Memory B cell (primary cell): ENCODE measurements at places on chromosomes 3 and 15.

- H3K4me3 ChIP-seq: no peak overlapping the region
- H3K4me1 ChIP-seq: no peaks in the 10 kb centered on the region
- H3K27me3 ChIP-seq: no peaks in the 10 kb centered on the region
- no peaks in the 10 kb centered on the region for H3K36me3 ChIP-seq
- H3K27ac ChIP-seq: no peak overlapping the region
- DNase-seq: no peak
Observed at GRCh38 chr3:21902956-21903355, 151.9 kb upstream of the ZNF385D start.

- H3K4me3 ChIP-seq: no peak overlapping the region
- H3K27me3 ChIP-seq: peaks cover 17% of the 10 kb centered on the region
- no peak for DNase-seq
- H3K27ac ChIP-seq: no peak overlapping the region
Observed at GRCh38 chr15:91228890-91229289, 128.8 kb downstream of the SV2B start.

- no peak for DNase-seq
- no peak overlapping the region for H3K4me3 ChIP-seq
- no peaks in the 10 kb centered on the region for H3K36me3 ChIP-seq
- H3K4me1 ChIP-seq: no peaks in the 10 kb centered on the region
- no peaks in the 10 kb centered on the region for H3K27me3 ChIP-seq
Observed at GRCh38 chr3:73669260-73669659, 44.5 kb upstream of the PDZRN3 start.

DNA sequence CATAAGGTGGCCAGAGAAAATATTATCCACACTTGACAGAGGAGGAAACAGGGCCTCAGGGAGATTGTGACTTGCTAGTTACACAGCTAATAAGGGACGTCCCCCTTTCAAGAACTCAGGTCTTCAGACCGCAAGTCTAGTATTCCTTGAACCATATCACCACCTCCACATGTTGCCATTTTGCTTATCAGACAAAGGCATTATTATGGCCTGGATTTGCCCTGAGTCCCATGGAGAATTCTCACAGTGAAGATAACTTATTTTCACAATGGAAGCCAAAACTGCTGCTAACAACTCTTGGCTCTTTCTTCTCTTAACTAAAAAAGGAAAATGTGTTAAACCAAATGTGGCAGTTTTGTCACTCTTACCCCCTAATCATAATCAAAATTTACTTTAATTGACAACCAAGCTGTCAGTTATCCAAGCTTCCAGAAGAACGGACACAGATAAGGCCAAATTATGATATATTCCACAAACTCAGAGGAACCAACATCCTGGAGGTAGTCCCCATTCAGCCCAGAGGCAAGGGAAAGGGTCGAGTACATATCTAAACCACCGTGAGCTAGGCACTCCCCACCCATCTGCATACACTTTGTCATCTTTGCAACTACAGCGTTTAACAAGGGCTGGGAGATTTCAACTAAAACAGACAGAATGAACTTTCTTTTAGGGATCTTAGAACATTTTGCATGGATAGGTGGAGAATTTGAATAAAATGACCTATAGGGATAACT, 63.6 kb upstream of the THBS1 start:
- H3K4me3 ChIP-seq: no peak overlapping the region
- H3K27me3 ChIP-seq: peaks cover 8% of the 10 kb centered on the region
- H3K36me3 ChIP-seq: peaks cover 2% of the 10 kb centered on the region
- H3K27ac ChIP-seq: no peak overlapping the region
- DNase-seq: no peak
- no peaks in the 10 kb centered on the region for H3K4me1 ChIP-seq

DNA sequence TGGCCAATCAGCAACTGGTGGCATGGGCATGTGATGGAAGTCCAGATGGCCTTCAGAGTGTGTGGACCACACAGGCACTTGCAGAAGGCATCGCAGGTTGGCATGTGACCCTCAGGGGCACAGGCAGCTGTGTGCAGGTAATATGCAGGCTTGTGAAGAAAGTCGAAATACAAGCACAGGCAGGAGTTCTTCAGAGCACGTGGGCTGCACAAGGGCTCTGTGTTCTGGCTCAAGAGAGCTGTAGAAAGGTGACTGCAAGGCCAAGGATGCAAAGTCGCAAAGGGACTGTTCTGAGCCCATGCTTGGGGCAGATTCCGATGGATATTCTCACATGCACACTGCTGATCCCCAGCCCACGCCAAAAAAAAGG, 8.3 kb downstream of the LRRC2 start:
- H3K27ac ChIP-seq: no peak overlapping the region
- H3K36me3 ChIP-seq: no peaks in the 10 kb centered on the region
- peaks cover 8% of the 10 kb centered on the region for H3K4me1 ChIP-seq
- H3K4me3 ChIP-seq: no peak overlapping the region
- peaks cover 3% of the 10 kb centered on the region for H3K27me3 ChIP-seq
- DNase-seq: no peak

DNA sequence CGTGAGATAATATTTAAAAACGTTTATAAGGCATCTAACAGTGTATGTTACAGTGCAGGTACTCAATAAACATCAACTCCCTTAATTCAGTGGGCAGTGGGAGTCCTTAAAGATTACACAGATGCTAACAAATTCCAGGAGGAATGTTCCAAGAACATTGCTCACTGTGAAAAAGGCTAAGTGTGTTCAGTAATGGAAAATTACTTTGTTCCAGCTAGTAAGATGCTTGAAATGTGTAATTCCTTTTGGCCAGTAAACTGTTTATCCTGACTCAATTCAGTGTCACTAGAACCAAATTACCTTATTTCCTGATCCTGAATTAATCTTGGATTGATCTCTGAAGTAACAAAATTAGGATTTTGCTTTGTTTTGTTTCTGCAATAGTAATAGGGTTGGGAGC, 54.2 kb upstream of the SEMA6D start:
- no peak overlapping the region for H3K27ac ChIP-seq
- H3K4me1 ChIP-seq: no peaks in the 10 kb centered on the region
- DNase-seq: no peak

DNA sequence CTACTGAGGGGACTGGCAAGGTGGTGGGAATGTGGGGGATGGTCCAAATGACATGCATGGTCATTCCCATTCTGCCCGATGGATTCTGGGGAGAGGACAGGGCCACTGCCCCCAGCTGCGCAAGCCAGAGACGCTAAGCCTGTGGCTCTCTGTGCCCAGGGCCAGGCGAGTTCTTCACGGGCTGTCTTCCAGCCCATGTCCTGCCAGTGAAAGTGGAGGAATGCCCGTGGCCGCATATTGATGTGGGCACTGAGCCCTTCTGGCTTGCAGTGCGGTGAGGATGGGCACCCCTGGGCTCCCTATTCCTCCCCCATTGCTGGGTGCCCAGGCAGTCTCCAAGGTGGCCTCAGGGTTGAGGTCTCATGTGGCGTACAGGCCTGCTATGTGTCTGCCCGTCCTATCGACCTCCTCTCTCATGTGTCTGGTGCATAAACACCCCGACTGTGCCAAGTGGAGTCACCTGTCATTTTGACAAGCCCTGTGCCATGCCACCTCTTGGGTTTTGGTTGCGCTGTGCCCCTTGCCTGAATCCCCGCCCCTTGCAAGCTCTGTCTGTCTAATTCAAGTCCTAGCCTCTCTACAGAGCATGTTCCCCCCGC, 116.8 kb downstream of the TMEM266 start:
- DNase-seq: no peak
- H3K4me3 ChIP-seq: no peak overlapping the region
- no peaks in the 10 kb centered on the region for H3K36me3 ChIP-seq
- H3K27ac ChIP-seq: no peak overlapping the region
- no peaks in the 10 kb centered on the region for H3K4me1 ChIP-seq
- H3K27me3 ChIP-seq: peaks cover 21% of the 10 kb centered on the region

DNA sequence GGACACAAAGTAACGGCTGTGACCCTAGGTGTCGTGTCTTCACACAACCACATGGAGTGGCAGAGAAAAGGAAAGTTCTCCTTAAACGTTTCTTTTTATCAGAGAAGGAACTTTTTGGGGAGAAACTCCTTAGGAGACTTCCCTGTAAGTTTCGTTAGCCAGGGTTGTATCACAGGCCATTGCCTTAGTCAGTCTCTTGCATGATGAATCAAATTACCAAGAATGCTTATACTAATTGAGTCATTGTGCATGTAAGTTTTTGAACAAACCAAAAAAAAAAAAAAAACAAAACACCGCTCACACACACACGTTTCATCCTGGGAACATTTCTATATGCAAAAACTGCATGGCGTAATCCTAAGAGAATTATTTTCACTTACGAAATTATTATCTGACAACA, 150.4 kb upstream of the SATB1 start:
- peaks cover 5% of the 10 kb centered on the region for H3K4me1 ChIP-seq
- no peak overlapping the region for H3K27ac ChIP-seq
- DNase-seq: no peak
- H3K27me3 ChIP-seq: peaks cover 6% of the 10 kb centered on the region
- no peaks in the 10 kb centered on the region for H3K36me3 ChIP-seq

GRCh38 chr15:63436872-63437375, 55.3 kb upstream of the CA12 start:
- no peak overlapping the region for H3K27ac ChIP-seq
- no peaks in the 10 kb centered on the region for H3K4me1 ChIP-seq
- DNase-seq: no peak
- no peaks in the 10 kb centered on the region for H3K36me3 ChIP-seq

DNA sequence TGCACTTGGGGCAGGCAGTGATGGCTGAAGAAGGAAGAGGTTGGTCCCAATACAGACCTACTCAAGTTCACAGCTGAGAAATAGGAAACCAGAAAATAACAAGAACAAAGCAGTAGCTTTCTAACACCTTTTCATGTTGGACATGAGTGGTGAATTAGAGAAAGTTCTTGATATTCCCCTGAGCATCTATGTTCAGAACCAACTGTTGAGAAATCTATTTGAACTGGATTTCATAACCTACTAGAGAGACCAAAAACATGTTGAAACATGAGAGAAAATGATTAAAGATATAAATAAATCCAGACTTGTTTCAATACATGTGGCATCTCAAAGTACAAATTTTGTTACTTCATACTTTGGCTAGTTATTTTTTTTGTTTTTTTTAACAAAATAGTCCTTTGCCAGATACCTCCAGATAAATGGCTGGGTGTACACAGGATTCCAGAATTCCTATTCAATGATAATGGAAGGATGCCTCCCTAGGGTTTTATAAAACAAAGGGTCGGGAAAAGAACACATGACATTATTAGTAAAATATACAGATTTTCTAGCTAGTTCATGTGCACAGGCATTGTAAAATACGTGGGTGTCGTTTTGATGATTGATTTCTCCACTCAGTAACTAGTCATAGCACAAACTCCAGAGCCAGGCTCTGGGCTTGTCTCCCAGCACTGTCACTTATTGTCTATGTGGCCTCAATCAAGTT, 34.4 kb upstream of the TNFSF10 start:
- H3K4me1 ChIP-seq: peaks cover 5% of the 10 kb centered on the region
- no peaks in the 10 kb centered on the region for H3K36me3 ChIP-seq
- DNase-seq: no peak
- peaks cover 1% of the 10 kb centered on the region for H3K27me3 ChIP-seq
- no peak overlapping the region for H3K27ac ChIP-seq

GRCh38 chr3:187243933-187244524, 46.7 kb downstream of the RTP1 start:
- H3K4me3 ChIP-seq: no peak overlapping the region
- no peak overlapping the region for H3K27ac ChIP-seq
- peaks cover 11% of the 10 kb centered on the region for H3K27me3 ChIP-seq
- no peak for DNase-seq
- peaks cover 5% of the 10 kb centered on the region for H3K4me1 ChIP-seq
- no peaks in the 10 kb centered on the region for H3K36me3 ChIP-seq

DNA sequence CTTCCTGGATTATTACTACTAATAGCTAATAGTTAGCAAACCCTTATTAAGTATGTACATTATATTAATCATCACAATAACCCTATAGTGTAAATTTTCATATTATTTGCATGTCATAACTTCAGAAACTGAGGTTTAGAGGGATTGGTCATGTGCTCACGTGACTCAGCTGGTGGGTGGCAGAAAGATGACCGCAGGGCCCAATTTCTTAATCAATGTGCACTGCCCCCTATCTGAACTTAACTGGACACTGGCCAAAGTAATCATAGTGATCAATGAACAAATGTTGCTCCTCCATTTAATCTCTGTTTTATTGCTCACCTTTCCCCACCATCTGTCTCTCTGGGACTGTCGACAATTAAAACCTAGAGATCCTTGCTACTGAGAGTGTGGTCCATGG, 52.2 kb downstream of the PLD1 start:
- no peak for DNase-seq
- H3K4me3 ChIP-seq: no peak overlapping the region
- H3K27ac ChIP-seq: no peak overlapping the region
- peaks cover 2% of the 10 kb centered on the region for H3K27me3 ChIP-seq
- no peaks in the 10 kb centered on the region for H3K4me1 ChIP-seq
- no peaks in the 10 kb centered on the region for H3K36me3 ChIP-seq

DNA sequence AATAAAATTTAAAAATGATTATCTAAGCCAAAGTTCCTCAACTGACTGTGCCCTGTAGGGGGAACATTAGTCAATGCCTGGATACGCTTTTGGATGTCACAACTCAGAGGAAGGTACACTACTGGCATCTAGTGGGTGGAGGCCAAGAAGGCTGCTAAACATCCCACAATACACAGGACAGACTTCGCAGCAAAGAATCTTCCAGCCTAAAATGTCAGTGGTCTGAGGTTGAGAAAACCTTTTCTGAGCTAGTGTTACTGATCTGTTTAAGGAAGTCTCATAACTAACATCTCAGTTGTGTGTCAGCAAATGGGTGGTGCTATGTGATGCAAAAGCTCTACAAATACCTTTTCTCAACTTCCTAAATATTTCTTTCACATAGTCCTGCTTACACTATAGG, 20.9 kb upstream of the LDHAL6B start:
- H3K27me3 ChIP-seq: no peaks in the 10 kb centered on the region
- no peak overlapping the region for H3K4me3 ChIP-seq
- H3K36me3 ChIP-seq: peaks cover 48% of the 10 kb centered on the region

DNA sequence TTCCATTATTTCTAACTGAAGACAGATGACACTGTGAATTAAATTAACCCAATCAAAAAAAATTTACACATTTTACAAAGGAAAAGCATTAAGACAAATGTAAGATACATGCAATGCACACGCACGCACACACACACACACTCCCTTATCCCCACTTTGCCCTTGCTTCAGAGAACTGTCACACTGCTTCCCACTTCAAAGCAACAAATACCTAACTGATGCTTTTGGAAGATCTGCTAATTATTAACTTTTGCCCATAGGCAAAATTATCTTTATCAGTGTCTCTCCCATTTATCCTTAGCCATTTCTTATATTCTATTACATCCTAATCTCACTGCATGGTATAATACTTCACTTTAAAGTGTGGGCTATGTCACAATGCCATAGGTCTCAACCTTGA, 60.3 kb downstream of the SETD2 start:
- H3K36me3 ChIP-seq: peaks cover 16% of the 10 kb centered on the region
- H3K27ac ChIP-seq: no peak overlapping the region
- peaks cover 3% of the 10 kb centered on the region for H3K4me1 ChIP-seq
- H3K27me3 ChIP-seq: no peaks in the 10 kb centered on the region
- no peak overlapping the region for H3K4me3 ChIP-seq

GRCh38 chr3:55701997-55702396, 214.9 kb upstream of the WNT5A start:
- no peaks in the 10 kb centered on the region for H3K36me3 ChIP-seq
- peaks cover 3% of the 10 kb centered on the region for H3K4me1 ChIP-seq
- no peaks in the 10 kb centered on the region for H3K27me3 ChIP-seq
- H3K27ac ChIP-seq: no peak overlapping the region
- no peak for DNase-seq

GRCh38 chr3:49794926-49795905, 4.5 kb downstream of the CDHR4 start:
- no peak for DNase-seq
- H3K36me3 ChIP-seq: no peaks in the 10 kb centered on the region
- H3K27me3 ChIP-seq: peaks cover 5% of the 10 kb centered on the region
- peaks cover 4% of the 10 kb centered on the region for H3K4me1 ChIP-seq
- no peak overlapping the region for H3K4me3 ChIP-seq
